ENCODE measurements at places on chromosomes 11 and 22. TPM values are rescaled to one million over a fixed set of nuclear protein-coding genes. Genes with fewer than 3 reads are reported as not detected.

- DNase-seq = no peak
Measured at GRCh38 chr11:62592989-62593421, 1.7 kb upstream of the TUT1 start.

DNA sequence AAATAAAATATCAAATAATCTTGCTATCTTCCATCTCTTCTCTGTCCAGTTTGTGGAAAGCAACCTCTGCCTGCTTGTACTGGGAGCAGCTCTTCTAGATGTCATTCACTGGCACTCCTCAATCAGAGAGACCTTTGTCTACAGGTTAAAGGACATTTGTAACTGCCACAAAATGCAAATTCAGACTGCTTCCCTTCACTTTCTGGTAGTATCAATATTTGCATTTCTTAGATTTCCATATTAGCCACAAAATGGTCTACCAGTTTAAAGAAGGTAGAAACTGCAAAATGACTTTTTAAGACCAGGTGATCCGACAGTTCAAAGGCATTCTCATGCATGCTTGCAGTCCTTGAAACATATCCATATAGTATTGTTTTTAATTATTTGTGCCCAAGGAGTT lies 51.7 kb upstream of the RCN1 start:
- no peak for DNase-seq

The GGTLC2 gene
- not detected for total RNA-seq

The CHID1 gene
- 58.7 TPM for total RNA-seq

DNA sequence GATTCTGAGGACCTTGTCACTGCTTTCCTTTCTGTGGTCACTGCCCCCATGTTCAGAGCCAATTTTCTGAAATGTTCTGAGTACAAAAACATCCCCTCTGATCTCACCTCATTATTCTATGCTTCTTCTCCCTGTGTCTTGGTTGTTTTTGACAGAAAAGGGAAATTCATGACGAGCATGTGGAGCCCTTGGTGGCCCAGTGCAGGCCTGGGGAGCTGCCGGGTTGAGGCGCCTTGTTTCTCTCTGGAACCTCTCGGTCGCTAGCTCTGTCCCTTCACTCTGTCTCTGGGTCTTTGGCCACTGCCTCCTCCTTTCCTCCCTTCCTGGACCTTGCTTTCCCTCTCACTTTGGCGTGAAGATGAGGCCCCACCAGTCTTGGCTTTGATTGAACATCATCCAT lies 63.0 kb upstream of the THY1 start:
- DNase-seq = no peak

Data from left cardiac atrium (tissue), 4 donors.